CD4-positive, alpha-beta T cell (primary cell): ENCODE measurements at places on chromosomes 12 and 14.

GRCh38 chr12:110351119-110351518 lies 52.4 kb downstream of the ANAPC7 start:
- DNase-seq: no peak

DNA sequence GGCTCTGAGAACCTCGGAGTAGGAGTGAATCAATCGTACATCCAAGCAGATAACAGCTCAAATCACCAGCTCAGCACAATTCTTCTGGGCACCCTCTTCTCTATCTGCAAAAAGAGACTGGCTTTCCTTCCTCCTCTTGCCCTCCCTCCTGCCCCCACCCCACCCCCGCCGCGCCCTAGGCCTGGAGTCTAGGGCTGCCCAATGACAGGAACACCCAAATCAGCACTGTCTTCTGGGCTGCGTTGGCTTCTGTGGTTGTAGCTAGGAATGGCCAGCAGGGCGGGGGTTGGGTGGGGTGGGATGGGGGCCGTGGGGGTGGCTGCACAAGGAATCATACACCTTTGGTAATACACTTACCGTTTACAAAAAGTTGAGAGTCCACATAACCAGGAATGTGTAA lies 28.0 kb upstream of the TMCC3 start:
- DNase-seq: no peak

GRCh38 chr14:93059917-93060545 lies 55.7 kb downstream of the ITPK1 start:
- DNase-seq: no peak

- DNase-seq: peak; percentile 90
These were observed 1.8 kb upstream of the NAB2 start for GRCh38 chr12:57087010-57087690.
